CD4-positive, alpha-beta T cell treated with Interleukin-21 for 1 hour (primary cell): ENCODE measurements at places on chromosomes 1 and 21.

DNA sequence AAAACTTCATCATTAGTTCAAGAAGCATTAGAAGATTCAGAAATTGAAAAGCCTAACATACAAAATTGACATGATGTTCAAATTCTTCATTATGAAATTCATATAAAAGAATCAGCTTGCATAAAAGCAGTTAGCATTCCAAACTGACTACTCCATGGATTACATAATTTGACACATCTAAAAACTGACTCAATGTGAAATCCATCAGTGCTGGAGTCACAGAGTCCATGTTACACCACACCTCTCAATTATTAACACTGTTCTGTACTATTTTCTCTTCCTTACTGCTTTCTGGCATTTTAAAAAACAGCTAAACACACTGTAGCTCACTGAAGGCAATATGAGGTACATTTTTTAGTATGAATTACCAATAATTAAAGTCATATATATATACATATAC is 28.0 kb downstream of the ARHGAP29 start:
- DNase-seq: no peak

- DNase-seq: no peak
These were observed 58.5 kb downstream of the WNT9A start for GRCh38 chr1:227889047-227889862.

- DNase-seq: no peak
These were observed 114.8 kb downstream of the TYW3 start for GRCh38 chr1:74847715-74848114.

DNA sequence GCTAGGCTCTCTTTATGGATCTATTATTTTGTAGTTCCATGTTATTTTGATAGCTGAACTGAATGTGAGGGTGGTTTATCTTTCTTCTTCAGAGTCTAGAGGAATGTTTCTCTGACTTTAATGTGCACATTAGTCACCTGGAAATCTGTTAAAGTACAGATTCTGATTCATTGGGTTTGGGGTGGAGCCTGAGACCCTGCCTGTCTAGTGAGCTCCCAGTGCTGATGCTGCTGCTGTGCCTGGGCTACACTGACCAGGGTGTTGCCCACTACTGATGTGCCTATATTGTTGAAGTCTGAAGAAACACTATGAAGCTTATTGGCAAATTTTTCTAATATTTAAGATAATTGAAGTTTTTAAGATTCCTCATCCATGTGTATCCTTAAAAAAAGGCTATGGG is 35.9 kb downstream of the CD46 start:
- no peak for DNase-seq

DNA sequence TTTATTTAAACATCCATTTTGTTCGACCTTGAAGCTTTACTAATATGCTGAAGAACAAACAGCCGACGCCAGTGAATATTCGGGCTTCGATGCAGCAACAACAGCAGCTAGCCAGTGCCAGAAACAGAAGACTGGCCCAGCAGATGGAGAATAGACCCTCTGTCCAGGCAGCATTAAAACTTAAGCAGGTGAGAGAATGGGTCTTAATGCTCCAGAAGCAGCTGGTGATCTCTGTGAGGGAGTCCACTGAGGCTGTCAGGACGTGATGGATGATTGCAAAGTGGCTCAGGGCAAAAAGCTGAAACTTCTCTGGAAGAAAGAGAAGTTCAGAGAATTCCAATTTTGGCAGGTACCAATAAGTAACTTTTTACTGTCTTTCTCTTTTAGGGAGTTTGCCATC is 4.4 kb downstream of the CHTOP start:
- no peak for DNase-seq

GRCh38 chr1:240739139-240739538 is 127.2 kb upstream of the GREM2 start:
- no peak for DNase-seq
